Fibroblast of lung (primary cell): ENCODE measurements at places on chromosomes 4 and X.

DNA sequence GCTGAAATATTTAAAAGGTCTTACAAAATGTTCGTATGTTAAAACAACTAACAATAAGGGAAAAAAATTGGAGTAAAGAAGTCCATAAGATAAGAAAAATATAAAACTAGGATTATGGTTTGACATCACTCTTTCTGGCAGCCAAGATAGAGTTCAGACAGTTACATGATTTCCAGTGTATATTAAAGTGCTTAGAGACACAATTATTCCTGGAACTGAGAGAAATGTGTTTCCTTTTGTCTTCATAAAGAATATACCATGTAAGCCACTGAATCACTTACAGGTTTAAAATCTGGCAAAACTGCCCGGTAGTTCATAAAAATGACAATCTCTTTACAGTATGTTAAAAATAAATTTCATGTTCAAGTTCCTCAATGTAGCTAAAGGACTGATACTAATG, 538.7 kb upstream of the ATOH1 start:
- no peak for DNase-seq

GRCh38 chr4:19416146-19416545, 835.6 kb upstream of the SLIT2 start:
- DNase-seq, result no peak

DNA sequence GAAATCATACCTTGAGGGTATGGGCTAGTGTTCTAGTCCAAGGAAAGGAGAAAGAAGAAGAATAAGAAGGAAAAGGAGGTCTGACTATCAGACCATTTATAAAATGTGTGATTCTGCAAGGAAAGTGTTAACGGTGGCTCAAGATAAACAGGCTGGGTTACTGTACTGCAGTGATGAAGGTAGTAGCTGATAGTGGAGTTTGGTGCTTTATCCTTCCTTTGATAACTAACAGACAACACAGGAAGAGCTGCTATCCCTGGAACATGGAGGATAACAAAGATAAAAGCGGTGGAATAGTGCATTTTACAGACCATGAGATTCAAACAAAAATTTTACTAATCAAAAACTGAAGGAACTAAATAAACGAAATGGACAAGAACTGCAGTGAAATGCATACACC, 2.6 kb downstream of the UNC5C start:
- DNase-seq, result no peak

DNA sequence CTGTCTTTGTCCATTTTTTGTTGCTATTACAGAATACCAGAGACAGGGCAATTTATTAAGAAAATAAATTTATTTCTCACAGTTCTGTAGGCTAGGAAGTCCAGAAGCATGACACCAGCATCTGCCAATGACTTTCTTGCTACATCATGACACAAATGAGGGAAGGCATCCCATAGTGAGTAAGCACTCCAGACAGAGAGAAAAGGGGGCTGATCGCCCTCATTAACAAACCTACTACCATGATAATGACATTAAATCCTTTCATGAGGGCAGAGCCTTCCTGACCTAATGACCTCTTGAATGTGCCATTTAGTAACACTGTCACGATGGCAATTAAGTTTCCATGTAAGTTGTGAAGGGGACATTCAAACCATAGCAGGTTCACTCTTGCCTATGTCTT, 20.1 kb downstream of the CCDC149 start:
- DNase-seq, result no peak
